A549 treated with Mapracorat at 1 μM for 4 hours (cell line): ENCODE measurements at places on chromosomes 1 and 21. TPM values are rescaled to one million over a fixed set of nuclear protein-coding genes. Genes with fewer than 3 reads are reported as not detected.

FAM110D gene
- 0.05 to 0.08 TPM in 2 of 5 replicates, not detected in the others for total RNA-seq

C1orf56 gene
- 5.7 to 8.6 TPM (median 6.6 TPM) in 5 replicates for total RNA-seq

IL12RB2 gene
- total RNA-seq, result 0.05 to 0.18 TPM (median 0.10 TPM) in 5 replicates

SYT14 gene
- total RNA-seq, result 0.05 to 0.10 TPM (median 0.08 TPM) in 4 of 5 replicates, not detected in the other
